Smooth muscle cell of the umbilical artery (primary cell): ENCODE measurements at places on chromosomes 6 and 20. TPM values are rescaled to one million over a fixed set of nuclear protein-coding genes. Genes with fewer than 3 reads are reported as not detected.

PSORS1C2 gene
- total RNA-seq = not detected in 2 replicates

PBOV1 gene
- not detected in 2 replicates for total RNA-seq

PSORS1C1 gene
- 0.89 and 1.6 TPM in 2 replicates for total RNA-seq

DDO gene
- under 0.01 and 0.23 TPM in 2 replicates for total RNA-seq

DNMT3B gene
- total RNA-seq = 1.5 TPM in 2 replicates

ECT2L gene
- total RNA-seq = not detected in 2 replicates

SLC2A10 gene
- 56.7 and 64.5 TPM in 2 replicates for total RNA-seq
